ENCODE measurements at places on chromosomes 2 and 18. TPM values are rescaled to one million over a fixed set of nuclear protein-coding genes. Genes with fewer than 3 reads are reported as not detected.

INHBB gene
- total RNA-seq: 0.14 TPM

BOLL gene
- total RNA-seq: not detected

CLHC1 gene
- total RNA-seq: 23.0 TPM

DNAJC10 gene
- total RNA-seq: 103 TPM

LBX2 gene
- not detected for total RNA-seq

DNA sequence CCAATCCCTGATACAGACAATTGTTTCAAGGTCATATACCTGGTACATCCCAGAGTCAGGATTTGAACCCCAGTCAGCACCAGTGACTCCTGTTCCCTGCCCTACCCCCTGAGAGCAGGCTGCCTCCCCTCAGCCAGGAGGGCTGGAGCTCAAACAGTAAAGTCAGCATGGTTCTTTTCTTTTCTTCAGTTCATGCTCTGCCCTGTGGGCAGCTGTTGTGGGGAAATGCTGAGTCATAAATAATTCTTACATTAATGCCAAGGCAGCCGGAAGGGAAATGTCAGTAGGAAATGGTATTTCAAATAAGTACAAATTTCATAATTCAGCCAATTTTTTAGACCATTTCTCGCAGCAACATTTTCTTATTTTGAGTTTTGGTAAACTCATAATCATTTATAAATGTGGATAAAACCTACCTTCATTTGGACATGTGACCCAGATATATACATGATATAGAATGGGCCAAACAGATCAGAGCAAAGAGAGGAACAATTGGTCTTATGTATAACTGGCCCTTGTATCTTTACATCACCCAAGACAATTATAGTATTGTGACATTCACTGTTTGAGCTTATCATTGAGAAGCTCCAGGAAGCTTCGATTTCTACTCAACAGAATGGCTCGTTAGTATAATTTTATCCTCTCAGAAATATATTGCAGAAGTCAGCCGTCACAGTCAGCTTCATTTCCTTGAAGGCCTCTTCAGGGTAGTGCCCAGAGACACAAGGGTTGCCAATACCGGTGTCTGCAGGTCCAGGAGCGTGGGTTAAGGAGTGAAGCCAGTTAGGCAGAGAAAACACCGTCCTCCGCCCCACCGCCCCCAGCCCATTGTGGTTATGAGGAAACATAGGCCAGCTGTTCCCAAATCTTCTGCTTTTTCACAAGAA, 28.0 kb upstream of the SCYGR1 start:
- DNase-seq: no peak

DNA sequence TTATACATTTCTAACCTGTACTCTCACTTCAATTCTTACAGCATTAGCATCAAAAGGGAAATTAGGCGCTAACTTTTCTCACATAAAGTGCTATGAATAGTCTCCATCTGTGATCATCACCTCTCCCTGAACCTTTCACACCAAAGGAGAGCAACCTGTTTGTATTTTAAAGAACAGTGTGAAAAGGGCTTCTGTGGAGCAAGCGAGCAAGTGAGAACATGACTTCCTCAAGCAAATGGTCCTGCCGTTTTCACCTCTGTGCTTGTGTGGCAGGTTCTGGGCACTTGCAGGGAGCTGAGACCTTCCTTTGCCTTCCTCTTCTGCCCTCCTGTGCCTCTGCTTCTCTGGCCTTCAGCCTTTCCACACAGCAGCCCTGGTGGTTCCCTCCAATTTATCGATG, 51.9 kb downstream of the TGFA start:
- no peak for DNase-seq

DNA sequence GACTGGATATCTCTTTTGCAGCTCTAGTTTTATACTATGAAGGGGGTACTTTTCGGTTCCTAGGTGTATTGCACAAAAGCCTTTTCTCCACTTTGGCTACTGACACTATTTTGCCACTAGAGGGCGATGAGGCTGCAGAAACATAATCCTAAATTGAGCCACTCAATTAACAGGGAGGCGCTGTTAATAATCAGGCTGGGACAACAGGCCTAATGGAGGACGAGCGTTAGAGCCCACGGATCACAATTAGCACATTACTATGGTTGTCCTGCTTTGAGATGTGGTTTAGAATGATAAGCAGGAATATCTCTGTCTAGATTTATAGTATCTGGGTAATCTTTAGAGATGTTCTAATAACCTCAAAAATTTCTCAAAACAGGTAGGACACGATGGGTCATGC, 62.2 kb upstream of the PMAIP1 start:
- DNase-seq: peak; percentile 20

GRCh38 chr2:165776013-165776412, 18.0 kb downstream of the GALNT3 start:
- DNase-seq: no peak

- no peak for DNase-seq
These were observed 600.3 kb upstream of the GCFC2 start for GRCh38 chr2:76310894-76311633.
